ENCODE measurements at places on chromosomes 16 and 17.

DNA sequence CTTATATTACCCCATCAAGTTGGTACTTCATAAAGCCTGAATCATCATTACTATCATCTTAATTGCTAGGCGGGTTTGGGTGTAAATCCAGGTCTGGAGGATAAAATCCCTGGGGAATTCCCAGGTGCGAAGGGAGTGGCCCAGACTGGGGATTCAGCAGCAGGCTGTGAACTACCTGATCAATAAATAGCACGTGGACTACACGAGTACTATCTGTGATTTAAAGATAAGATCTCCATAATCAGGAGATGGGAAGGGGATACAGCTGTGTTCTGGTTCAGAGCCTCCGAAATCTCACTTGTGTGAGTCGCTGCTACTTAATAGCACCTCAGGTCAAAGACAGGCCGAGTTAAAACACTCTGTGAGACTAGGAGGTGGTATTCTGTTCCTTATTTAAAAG is 512.6 kb upstream of the ZFHX3 start:
- DNase-seq: no peak

GRCh38 chr16:13510425-13511151 is 409.4 kb upstream of the ERCC4 start:
- no peak for DNase-seq

GRCh38 chr17:27430383-27430840 is 25.8 kb upstream of the KSR1 start:
- no peak for DNase-seq

DNA sequence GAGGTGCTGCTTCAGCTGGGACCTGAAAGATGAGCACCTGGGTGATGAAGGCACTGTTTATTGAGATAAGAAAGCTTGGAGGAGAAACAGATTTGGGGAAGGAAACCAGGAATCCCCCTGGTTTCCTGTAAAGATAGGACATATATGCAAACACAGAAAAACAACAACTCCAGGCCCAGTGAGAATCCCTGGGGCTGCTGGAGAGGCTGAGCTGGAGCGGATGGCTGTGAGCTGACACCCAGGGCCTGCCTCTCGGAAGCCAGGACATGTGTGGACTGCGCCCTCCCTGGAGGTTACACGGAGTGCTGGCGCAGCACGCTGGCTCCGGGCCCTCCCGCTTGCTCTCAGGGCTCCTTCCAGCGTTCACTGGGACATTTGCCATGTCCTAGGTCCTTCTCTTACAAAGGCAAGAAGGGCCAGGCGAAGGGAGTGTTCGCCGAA is 57.5 kb downstream of the CYB5B start:
- no peak for DNase-seq

GRCh38 chr16:89607937-89608740 is 5.3 kb upstream of the DPEP1 start:
- DNase-seq: no peak

- no peak for DNase-seq
These were observed 63.0 kb downstream of the SMG6 start for GRCh38 chr17:2240541-2240940.

DNA sequence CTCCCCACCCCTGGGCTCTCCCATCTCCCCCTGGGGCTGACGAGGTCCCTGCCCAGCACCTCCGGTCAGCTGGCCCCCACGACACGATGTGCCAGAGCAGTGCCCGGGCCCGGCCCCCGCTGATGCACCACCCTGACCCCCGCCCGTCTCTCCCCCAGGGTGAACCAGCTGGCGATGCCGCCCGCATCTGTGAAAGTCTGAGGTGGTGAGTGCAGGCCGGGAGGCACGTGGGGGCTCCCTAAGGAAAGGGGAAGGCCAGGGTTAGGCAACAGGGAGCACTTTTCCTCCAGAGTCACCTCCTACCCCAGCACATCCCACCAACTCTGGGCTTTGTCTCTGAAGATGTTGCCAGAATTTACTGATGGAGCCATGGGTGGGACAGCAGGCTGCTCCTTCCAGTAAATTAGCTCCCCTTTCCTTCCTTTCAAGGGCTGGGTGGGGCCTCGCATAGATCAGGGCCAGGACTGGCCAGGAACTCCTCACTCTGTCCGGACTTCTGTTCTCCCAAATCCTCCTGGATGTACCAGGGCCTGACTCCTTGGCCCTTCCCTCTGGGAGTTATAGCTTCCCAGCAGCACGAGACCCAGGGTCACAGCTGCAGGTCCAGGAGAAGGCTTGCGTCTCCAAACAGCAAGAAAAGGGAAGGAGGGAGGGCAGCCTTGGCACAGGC is 18.3 kb downstream of the MYBBP1A start:
- peak; percentile 36 for DNase-seq

DNA sequence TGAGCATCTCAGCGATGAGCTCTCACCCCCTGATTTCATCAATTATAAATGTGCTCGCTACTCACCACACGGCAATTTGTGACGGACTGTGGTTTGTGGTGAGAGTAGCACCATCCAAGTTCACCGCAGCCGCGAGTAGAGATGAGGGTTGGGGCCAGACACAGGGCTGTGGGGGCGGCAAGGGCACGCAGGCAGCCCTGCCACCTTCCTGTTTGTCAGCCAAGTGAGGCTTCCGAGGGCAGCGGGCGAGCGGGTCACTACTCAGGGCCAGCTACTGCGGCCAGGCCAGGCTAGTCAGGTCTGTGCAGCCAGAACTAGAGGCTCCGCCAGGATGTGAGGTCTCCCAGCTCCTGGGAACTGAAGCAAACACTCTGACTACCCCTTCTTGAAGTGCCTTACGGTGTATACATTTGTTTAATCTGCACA is 39.6 kb upstream of the MEOX1 start:
- peak; percentile 57 for DNase-seq

DNA sequence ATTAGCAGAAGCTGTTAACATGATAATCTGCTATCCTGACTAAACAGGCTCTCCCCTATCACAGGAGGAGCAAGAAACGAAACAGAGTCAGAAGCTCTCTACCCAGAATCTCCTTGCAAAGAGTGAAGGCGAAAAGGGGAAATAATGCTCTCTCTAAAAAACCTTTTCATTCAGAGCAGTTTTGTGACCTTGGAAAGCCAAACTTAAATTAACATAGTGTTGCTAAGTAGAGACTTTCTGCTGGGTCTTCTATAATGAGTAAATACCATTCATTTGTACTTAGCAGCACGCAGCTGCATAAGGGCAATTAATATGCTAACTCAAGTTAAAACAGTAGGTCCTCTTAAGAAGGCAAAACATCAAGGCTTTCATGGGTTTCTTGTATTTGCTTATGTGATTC is 101.7 kb upstream of the GPR139 start:
- DNase-seq: peak; percentile 33

DNA sequence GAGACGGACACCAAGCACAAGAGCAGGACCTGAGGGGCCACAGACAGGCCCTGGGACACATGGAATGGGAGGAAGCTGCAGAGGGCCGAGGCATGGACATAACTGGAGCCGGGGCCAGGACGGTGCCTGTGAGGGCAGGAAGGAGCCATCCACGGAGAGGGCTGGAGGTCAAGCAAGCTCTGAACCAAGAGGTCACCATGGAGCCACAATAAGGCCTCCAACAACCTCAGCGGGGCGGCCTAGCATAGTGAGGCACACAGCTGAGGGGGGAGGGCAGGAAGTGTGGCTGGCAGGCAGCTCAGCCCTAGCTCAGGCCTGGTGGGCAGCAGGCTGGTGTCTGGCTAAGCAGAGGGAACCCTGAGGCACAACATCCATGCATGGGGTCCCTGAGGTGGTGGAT is 4.4 kb downstream of the MCRIP1 start:
- DNase-seq: no peak

- DNase-seq: no peak
These were observed 1086.4 kb downstream of the CDH8 start for GRCh38 chr16:60949800-60950199.

DNA sequence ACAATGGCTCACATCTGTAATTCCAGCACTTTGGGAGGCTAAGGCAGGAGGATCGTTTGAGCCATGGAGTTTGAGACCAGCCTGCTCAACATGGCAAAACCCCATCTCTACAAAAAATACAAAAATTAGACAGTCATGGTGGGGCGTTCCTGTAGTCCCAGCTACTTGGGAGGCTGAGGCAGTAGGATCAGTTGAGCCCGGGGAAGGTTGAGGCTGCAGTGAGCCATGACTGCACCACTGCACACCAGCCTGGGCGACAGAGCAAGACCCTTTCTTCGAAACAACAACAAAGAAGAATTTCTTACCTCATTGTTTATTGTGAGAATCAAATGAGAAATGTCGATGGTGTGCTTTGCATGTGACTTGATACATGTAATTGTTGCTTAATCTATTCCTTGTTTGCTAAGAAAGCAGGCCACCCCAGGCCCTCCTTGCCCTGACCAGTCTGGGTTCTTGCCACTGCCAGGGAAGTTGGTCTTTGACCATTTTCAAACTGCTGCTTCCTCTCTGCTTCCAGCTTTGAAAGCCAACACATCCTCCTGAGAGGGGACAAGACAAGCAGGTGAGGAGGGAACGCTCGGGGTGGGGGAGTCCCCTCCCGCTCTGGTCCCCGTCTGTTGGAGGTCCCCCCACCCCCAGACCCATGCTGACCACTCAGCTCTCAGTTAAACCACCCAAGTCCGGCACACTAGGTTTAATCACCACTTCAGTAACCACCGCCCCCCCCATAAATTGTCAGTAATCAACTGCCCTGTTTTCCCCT is 47.3 kb upstream of the CPNE2 start:
- DNase-seq: peak; percentile 13

GRCh38 chr17:10292057-10292937 is 80.5 kb downstream of the MYH13 start:
- DNase-seq: peak; percentile 57

DNA sequence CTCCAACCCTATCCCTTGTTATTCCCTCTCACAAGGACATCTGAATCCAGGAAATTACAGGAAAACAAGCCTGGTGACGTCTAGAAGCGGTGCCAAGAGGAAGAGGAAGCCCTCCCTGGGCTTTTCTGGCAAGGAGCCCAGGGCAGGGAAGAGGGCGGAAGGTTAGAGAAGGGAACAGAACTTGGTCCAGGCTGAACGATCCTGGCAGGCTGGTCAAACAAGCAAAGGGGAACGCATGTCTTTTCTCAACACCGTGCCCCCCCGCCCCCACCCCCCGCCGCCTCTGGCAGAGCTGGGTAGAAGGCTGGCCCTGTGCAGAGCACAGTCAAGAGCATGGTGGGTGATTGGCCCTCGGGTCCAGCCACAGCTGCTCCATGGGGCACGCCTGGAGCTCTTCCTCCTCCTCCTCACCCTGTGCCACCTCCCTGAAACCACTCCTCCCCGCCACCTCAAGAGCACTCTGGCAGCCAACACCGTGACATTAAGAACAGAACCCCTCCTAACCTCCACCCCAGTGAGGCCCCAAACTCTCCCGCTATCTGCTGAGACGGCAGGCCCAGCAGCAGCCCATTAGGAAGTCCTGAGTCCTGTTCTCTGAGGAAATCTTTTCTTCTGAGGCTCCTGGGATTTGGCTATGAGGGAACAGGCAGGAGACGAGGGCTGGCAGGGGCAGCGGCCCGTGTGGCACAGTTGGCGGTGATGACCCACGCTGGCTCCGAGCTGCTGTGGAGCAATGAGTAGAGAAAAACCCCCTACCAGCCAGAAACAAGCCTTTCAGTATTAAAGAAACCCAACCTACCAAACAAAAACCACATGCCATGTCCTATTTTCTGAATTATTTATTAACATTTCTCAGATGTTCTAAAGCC is 7.3 kb downstream of the C16orf86 start:
- peak; percentile 75 for DNase-seq

- no peak for DNase-seq
These were observed 95.6 kb downstream of the STXBP4 start for GRCh38 chr17:55063885-55064874.

DNA sequence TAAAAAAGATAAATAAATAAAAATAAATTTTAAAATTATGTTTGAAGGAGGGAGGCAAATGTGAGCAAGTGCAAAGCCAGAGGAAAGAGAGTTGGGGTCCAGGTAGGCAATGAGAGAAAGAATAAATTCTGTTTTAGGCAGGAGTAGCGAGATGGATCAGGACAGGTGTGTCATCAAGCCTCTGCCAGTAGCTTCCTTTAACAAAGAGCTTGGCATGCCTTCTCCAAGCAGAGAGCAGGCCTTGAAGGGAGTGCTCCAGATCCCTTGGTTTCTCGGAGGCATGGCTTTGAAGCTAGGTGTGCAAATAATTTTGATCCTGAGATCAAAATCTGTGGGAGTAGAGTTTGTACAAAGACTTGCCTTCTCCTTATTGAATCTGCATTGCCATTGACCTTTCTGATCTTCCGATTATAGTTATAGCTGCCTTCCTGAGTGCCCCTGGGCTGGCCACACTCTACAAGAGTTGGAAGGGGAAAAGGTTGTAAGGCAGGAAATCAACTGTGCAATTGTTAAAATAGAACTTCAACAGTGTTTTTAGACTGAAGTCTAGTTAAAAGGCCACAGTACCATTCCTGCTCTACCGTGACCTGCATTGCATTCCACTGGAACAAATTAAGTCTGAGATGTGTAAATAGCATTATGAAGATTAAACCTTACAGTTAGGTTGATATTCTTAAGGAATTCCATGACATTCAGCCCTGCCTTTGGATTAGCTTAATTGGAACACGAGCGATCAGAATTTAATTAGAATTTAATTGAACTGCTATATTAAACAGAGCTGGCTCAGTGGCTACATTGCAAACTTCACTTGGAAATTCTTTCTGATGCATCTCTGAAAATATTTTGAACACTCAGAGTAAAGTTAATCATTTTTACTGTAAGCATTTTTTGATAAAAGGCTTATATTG is 33.7 kb downstream of the IQCK start:
- no peak for DNase-seq

DNA sequence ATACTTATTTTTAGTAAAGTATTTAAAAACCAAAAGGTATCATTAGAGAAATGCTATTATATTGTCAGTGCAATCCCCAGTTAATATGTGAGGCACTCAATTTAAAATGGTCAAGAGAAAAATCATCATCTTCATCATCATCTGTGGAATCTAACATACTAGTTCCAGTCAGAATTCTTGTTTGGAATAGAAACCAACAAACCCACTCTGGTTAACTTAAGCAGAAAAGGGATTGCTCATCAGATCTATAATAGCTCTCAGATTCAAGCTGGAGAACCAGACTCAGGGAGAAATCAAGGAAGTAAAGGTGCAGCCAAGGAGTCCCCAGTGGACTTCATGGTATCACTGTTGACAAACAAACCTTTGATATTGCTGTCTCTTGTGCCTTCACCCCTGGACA is 43.7 kb upstream of the KCNJ16 start:
- no peak for DNase-seq

DNA sequence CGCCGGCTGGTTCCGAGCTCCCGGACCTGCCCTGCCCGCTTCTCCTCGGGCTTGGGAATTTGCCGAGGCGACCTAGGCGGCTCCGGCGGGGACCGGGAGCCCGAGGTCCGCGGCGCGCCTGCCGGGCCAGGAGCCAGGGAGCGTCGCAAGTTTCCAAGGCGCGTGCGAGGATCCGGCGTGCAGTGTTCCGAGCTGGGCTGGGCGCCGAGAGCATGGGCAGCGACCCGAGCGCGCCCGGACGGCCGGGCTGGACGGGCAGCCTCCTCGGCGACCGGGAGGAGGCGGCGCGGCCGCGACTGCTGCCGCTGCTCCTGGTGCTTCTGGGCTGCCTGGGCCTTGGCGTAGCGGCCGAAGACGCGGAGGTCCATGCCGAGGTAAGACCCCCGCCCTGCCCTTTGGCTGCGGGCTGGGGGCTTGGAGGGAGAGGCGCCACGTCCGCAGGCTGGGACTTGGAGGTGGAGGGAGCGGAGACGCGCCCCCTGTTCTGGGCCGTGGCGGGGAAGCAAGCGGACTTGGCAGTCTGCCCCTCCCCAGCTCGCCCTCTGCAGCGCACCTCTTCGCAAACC is 668 bp downstream of the MMP15 start:
- peak; percentile 37 for DNase-seq
